Endodermal cell (in vitro differentiated cells): ENCODE measurements at places on chromosomes 4 and X. TPM values are rescaled to one million over a fixed set of nuclear protein-coding genes. Genes with fewer than 3 reads are reported as not detected.

DNA sequence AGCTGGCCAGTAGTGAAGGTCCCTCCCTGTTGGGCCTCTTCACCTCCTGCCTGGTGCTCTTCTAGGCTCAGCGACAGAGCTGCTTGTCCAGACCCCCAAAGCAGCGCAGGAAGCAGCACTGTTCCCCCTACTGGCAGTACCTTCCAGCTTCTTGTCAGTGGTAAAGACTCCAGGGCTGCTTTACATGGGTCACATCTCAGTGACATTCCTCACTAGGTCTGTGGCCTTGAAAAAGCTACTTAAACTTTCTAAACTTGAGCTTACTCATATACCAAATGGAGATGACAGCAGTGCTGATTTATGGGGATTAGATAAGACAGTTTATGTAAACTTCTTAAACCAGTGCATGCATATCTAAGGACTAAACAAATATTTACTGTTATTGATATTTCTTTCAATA lies 117.3 kb downstream of the FAT4 start:
- H3K4me1 ChIP-seq: no peaks in the 10 kb centered on the region
- no peak overlapping the region for H3K27ac ChIP-seq
- peak; percentile 83 for DNase-seq
- H3K36me3 ChIP-seq: no peaks in the 10 kb centered on the region
- no peak overlapping the region for H3K4me3 ChIP-seq

GRCh38 chrX:102042372-102043325 lies 82.8 kb upstream of the TCEAL2 start:
- no peak for DNase-seq
- H3K36me3 ChIP-seq: no peaks in the 10 kb centered on the region
- H3K27ac ChIP-seq: no peak overlapping the region
- no peak overlapping the region for H3K4me3 ChIP-seq
- H3K27me3 ChIP-seq: no peaks in the 10 kb centered on the region

DNA sequence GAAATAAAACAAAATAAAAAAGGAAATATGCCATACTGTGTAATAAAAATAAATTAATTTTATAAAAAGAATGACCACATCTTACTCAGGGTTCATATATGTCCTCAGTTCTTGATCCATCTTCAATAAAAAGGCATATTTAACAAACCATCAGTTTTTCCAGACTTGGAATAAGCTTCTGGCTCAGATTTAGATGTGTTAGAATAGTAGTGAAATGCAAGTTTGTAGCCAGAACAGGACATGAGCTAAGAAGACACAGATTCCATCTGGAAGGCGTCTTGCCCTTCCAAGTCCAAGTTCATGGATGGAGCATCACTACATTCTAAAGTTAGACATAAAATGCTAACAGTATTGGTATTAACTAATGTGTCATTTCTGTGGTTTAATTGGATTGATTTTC lies 10.3 kb upstream of the LSM6 start:
- H3K27ac ChIP-seq: no peak overlapping the region
- H3K4me3 ChIP-seq: no peak overlapping the region
- H3K36me3 ChIP-seq: no peaks in the 10 kb centered on the region
- no peaks in the 10 kb centered on the region for H3K4me1 ChIP-seq
- DNase-seq: no peak

DNA sequence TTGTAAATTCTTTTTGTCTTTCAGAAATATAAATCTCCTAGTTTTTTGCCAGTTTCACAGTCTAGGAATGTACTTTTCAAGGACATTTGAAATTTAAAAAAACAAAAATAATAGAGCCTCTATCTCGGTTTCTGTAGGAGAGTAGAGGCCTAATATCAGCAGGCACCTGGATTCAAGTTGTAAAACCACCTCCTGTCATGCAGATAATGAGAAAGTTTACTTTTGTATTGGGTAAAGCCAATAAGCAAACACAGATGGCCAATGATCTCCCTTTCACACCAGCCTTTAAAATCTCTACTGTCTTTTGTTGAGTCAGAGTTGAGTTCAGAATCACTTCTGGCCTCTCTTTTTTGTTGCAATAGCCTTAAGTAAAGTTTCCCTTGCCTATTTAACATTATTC lies 1499.9 kb downstream of the PCDH18 start:
- H3K27ac ChIP-seq: no peak overlapping the region
- peak overlapping the region; percentile 47 for H3K4me3 ChIP-seq
- no peaks in the 10 kb centered on the region for H3K36me3 ChIP-seq
- no peaks in the 10 kb centered on the region for H3K4me1 ChIP-seq
- no peaks in the 10 kb centered on the region for H3K27me3 ChIP-seq

DNA sequence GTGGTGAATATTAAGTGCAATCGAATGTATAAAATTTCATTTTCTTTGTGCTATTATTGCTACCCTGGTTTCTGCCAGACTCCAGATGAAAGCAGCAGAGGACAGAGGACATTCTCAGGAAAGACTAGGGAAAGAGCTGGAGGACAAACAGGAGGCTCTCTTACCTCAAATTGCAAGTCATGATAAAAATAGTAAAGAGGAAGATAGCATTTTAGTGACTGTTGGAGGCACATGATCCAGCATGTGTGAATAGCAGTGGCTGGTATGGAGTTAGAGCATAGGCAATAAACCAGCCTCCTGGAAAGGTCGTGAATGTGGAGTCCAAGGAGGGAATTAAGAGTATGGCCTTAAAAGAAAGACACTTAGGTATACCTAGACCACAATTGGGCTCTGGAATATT lies 1040.0 kb downstream of the STPG2 start:
- no peaks in the 10 kb centered on the region for H3K27me3 ChIP-seq
- H3K27ac ChIP-seq: no peak overlapping the region
- DNase-seq: no peak

DNA sequence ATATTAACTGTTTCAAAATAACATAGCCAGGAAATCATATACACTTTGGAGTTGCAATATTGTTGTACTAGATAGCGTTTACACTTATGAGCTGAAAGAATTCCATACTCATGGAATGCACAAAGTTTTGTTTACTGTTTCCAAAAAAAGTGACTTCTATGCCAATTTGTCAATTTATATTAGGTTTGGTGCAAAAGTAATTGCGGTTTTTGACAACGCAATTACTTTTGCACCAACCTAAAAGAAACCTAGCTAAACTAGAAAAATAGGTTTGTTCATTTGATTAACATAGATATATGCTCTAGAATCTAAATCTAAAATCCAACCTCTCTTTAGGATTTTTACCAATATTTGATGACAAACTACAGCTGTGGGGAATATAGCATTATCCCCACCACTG lies 15.2 kb downstream of the RXFP1 start:
- H3K4me3 ChIP-seq: no peak overlapping the region
- H3K36me3 ChIP-seq: no peaks in the 10 kb centered on the region
- no peak for DNase-seq
- H3K27ac ChIP-seq: no peak overlapping the region
- H3K4me1 ChIP-seq: no peaks in the 10 kb centered on the region
- no peaks in the 10 kb centered on the region for H3K27me3 ChIP-seq

DNA sequence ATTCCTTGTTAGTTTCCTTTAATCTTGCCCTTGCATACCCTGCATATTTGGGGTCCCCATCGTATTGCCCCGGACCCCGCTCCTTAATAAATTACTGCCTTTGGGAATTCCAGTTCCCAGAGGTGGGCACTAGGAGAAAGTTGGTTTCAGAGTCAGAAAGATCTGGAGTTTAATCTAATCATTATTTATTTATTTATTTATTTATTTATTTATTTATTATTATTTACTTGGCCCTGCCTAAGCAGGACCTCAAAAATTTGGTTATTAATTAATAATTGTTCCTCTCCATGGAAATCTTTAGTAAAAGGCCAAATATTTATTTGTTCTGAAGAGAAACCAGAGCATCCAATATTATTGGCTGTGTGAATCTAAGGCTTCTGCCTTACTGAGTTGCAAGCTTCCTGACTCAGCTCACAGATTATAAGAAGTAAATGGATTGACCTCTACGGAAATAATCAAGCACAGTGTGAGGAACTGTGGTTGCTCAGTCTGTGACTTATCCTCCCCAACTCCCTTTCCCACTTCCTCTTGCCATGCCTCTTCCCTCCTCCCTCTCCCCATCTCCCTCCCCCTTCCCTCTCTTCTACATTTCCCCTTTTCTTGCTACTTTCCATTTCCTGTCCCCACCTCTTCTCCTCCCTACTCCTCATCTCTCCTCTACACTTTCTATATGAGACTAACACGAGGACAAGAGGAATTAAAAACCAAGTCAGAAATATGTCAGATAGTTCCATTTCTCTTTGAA lies 61.5 kb upstream of the AP1S2 start:
- no peaks in the 10 kb centered on the region for H3K27me3 ChIP-seq
- H3K4me3 ChIP-seq: no peak overlapping the region
- H3K4me1 ChIP-seq: no peaks in the 10 kb centered on the region
- no peak overlapping the region for H3K27ac ChIP-seq
- H3K36me3 ChIP-seq: no peaks in the 10 kb centered on the region

DNA sequence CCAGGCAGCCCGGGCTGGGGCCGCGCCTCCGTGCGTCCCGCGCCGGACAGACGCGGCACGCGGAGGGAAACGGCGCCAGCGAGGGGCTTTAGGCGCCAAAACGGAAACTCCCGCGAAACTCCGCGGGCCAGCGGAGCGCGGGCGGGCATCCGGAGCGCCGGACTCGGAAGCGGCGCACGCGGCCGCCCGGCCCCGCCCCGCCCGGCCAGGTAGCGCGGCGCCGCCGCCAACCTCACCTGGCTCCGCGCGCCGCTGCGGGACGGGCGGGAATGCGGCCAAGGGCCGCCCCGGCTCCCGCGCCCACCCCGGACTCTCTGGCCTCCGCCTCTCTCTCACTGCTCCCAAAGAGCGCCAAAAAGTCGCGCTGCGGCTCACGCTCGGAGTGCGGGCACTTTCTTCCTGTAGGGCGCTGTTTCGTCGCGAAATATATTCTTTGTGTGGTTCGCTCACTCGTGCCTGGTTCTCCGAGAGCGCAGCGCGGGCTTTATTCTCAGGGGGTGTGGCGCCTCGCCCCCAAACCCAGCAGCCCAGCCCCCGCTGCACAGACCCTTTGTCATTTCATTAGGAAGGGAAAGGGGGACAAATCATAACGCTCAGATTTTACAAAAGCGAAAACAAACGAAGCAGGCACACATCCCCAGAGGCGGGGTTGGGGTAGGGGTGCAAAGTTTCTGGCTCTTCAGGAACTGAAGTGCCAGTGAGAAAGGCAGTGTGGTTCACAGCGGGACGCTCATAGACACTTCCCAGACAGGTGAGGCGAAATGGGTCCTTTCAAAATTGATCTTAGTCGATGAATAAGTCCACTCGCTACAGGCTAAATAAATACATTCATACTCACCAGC lies 961 bp upstream of the MBNL3 start:
- H3K36me3 ChIP-seq: no peaks in the 10 kb centered on the region
- peak; percentile 72 for DNase-seq
- no peaks in the 10 kb centered on the region for H3K4me1 ChIP-seq
- no peak overlapping the region for H3K27ac ChIP-seq
- peaks cover 13% of the 10 kb centered on the region for H3K27me3 ChIP-seq

GRCh38 chr4:132238697-132239096 lies 910.4 kb upstream of the PCDH10 start:
- H3K36me3 ChIP-seq: no peaks in the 10 kb centered on the region
- DNase-seq: no peak
- no peaks in the 10 kb centered on the region for H3K4me1 ChIP-seq
- H3K27me3 ChIP-seq: no peaks in the 10 kb centered on the region

DNA sequence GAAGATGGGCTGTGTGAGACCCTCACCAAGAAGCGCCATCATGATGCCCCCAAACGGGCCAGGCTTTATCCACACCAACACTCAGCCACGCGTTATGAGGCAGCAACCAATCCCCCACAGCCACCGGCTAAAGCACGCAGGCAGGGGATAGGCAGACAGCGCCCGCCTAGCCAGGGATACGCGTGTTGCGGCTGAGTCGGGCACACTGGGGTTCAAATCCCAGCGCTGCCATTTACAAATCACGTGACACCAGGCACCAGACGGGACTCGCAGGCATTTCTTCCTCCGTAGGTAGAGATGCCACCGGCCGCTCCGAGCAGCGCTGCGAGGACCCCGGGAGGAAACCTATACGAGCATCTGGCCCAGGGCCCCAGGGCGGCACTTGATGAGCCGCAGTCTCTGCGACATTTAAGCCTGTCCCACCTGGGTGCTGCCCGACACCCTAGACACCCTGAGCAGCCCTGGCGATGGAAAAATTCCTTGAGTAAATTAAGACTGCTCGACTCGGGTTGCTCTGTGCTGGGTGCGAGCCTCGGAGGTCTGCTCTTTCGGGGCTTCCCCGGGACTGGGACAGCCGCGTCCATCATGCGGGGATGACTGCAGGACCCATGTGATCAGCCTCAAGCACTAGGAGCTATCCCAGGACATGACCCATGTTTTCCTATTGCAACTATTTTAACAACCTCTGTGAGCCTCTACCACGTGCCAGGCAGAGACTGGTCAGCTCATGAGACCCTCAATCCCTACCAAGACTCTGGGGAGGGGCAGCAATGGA lies 6.3 kb downstream of the ABLIM2 start:
- peak; percentile 43 for DNase-seq
- no peak overlapping the region for H3K27ac ChIP-seq
- no peaks in the 10 kb centered on the region for H3K36me3 ChIP-seq
- H3K4me1 ChIP-seq: no peaks in the 10 kb centered on the region
- no peak overlapping the region for H3K4me3 ChIP-seq

- DNase-seq: no peak
- no peaks in the 10 kb centered on the region for H3K36me3 ChIP-seq
- H3K4me3 ChIP-seq: no peak overlapping the region
- H3K4me1 ChIP-seq: no peaks in the 10 kb centered on the region
Measured at GRCh38 chr4:82216219-82216618, 157.6 kb downstream of the HNRNPD start.

GRCh38 chr4:118968005-118968404 lies 79.4 kb downstream of the SYNPO2 start:
- H3K4me3 ChIP-seq: no peak overlapping the region
- peak overlapping the region; percentile 32 for H3K27ac ChIP-seq
- H3K27me3 ChIP-seq: no peaks in the 10 kb centered on the region
- DNase-seq: peak; percentile 79

DNA sequence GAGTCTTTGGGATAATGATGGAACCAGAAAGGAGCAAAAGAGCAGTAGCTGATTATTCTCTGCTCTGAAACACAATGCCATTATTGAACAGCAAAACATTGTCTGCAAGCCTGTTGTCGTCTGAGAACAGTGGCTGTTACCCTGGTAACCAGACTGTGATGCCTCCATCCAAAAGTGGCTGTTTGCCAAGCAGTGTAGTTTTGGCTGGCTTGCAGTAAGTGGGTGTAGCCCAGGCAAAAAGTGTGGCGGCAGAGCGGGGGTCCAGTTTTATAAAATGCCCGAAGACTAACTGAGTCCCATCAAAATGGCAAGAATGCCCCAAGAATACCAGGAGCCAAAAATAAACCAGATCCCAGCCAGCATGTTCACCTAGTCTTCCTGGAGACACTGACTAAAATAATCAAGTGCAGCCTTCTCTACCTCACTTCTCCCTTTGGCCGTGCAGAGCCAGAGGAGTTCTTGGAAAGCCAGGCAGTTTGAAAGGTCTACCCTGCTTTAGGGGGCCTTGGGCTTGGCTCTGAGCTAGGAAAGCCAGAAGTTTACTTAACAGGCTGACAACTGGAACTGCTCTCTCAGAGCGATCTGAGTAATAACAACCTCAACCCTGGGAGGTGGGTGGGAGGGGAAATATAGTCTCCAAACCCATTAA lies 2.6 kb downstream of the PLP1 start:
- no peaks in the 10 kb centered on the region for H3K27me3 ChIP-seq
- no peak overlapping the region for H3K4me3 ChIP-seq
- H3K4me1 ChIP-seq: no peaks in the 10 kb centered on the region
- no peak for DNase-seq

The C4orf50 gene
- 0.40 to 0.93 TPM (median 0.84 TPM) in 3 replicates for total RNA-seq

The DCAF8L2 gene
- not detected in 2 replicates for total RNA-seq

The GABRE gene
- 5.6 to 6.6 TPM (median 6.3 TPM) in 3 replicates for total RNA-seq
